Posterior vena cava (tissue), 2 donors: ENCODE measurements at places on chromosomes 7 and 10. TPM values are rescaled to one million over a fixed set of nuclear protein-coding genes. Genes with fewer than 3 reads are reported as not detected.

GRCh38 chr10:115981081-115981480 is 291.9 kb downstream of the GFRA1 start:
- no peak for DNase-seq

COL28A1 gene
- total RNA-seq = 1.0 TPM

ARHGAP19 gene
- total RNA-seq = 6.8 TPM

CCDC146 gene
- 12.9 TPM for total RNA-seq

DNA sequence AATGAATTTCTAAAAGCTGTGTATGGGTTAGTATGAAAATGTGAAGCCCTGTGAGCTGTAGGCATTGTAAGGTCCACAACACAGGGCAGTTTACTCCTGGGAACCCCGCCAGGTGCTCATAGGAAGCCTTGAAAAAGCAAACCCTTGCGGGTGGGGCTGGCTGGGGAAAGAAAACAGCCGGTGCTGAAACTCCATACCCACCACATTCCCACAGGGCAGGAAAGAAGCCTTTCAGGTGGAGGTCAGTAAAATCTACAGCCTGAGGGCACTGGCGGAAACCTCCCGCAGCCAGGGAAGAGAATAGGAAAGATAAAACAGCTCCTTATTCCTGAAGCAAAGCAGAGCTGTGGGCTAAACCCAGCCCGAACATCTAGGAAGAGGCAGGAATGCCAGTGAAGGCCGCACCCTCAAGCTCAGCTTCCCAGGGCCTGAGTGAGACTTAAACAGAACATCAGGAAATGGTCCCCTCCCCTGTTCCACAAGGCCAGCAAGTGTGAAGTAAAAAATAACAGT is 34.7 kb downstream of the PODXL start:
- DNase-seq = peak; percentile 62

ZPBP gene
- total RNA-seq = not detected

NODAL gene
- total RNA-seq = not detected

SPDYE5 gene
- total RNA-seq = not detected

OR2A42 gene
- 0.14 TPM for total RNA-seq

DNA sequence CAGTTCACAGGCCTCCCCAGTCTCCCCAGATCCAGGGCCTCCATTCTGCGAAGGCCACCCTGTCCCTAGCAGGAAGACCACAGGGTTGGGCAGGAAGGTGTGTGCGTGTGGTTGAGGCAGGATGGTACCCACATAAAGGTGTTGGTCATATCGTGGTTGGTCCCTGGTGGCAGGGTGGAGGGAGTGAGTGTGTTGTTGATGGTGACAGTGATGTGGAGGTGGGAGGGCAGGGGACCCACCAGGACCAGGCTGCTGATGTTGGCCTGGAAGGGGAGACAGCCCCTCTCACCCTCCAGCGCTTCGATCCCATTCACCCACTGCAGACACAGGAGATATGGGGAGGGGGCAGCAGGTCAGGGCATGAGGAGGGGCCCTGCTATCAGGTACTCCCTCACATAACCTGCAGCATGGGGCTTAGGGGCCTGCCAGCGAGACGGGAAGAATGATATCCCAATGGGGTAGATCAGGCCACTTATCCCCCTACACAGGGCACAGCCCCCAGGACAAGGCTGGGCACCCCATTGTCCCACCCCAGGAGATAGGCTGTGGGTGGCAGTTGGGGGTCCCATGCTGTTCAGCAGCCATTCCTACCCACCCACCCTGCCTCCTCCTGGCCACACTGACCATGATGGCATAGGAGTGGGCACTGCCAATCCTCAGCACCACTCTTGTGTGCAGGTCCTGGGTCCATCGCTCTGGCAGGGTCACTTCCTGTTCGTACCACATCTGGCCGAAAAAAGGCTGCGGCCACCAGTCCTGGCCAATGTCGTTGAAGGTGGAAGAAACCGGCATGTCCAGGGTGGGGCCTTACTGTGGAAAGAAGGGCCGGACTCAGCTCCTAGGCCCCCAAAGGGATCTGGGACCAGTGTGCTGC is 69.0 kb upstream of the ZNF479 start:
- peak; percentile 72 for DNase-seq

GRCh38 chr7:28358423-28358868 is 53.9 kb upstream of the CREB5 start:
- no peak for DNase-seq

DNA sequence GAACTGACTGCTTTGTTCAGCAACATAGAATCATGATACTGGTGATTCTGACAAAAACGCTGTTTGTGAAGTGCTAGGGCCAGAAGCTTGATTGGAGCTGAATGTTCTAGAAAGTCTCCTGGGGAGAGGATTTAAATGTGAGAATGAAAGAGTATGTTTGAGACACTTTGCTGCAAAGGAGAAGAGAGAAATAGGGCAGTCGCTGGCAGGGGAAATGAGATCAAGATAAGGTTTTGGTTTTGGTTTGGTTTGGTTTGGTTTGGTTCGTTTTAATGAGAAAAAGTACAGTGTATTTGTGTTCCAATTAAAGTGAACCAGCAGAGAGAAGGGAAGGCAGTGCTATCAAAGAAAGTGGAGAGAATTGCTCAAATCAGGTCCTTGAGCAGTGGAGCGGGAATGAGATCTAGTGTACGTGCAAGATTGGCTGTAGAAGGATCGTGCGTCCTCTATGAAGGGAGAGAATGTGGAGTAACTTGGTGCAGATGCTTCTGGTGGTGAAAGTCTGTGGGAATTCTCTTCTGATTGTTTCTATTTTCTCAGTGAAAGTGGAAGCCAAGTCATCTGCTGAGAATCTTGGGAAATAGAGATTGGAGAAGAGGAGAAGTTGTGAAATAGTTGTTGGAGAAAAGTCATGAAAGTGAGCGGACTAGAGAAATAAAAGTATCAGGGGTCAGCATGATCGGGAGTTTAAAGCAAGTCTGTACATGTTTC is 270.5 kb downstream of the CCDC3 start:
- DNase-seq = no peak

- DNase-seq = no peak
Measured at GRCh38 chr10:129547608-129548007, 80.6 kb downstream of the MGMT start.

RNLS gene
- 6.3 TPM for total RNA-seq

DNA sequence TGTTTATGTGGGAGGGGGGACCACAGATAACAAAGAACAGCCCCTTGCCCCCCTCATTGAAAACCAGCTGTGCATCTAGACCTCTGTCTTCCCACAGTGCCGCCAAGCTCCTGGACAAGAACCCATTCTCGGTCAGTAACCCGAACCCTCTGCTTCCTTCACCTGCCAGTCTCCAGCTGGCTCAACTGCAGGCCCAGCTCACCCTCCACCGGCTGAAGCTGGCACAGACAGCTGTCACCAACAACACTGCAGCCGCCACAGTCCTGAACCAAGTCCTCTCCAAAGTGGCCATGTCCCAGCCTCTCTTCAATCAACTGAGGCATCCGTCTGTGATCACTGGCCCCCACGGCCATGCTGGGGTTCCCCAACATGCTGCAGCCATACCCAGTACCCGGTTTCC is 91.0 kb upstream of the PDCD4 start:
- DNase-seq = no peak

GPR26 gene
- not detected for total RNA-seq

DNA sequence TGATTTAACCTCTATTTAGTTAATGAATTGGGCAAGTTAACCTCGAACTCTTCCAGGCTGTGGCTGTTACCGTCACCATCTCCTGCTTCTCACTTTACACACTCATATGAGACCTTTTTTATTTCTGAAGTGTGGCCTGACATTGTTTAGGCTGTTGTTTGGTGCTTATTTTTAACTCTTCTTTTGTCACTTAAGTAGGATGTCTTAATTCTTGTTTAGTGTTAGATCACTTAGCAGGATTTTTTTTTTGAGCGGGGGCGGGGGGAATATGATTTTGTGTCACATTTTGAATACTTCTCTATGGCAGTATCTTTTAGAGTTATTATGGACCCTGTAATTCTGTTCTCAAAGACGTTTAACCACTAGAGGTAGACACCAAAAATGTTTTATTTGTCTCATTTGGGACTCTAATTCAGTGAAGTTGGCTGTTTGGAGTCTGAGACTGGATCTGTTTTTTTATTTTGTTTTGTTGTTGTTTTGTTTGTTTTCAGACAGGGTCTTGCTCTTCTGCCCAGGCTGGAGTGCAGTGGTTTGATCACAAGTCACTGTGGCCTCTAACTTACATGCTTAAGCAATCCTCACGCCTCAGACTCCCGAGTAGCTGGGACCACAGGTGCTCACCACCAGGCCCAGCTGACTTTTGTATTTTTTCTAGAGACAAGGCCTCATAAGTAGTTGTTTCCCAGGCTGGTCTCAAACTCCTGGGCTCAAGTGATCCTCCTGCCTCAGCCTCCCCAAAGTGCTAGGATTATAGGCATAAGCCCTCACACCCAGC is 73.5 kb downstream of the CUX1 start:
- DNase-seq = no peak

GRCh38 chr10:116589926-116590325 is 833 bp upstream of the PNLIPRP1 start:
- no peak for DNase-seq

DNA sequence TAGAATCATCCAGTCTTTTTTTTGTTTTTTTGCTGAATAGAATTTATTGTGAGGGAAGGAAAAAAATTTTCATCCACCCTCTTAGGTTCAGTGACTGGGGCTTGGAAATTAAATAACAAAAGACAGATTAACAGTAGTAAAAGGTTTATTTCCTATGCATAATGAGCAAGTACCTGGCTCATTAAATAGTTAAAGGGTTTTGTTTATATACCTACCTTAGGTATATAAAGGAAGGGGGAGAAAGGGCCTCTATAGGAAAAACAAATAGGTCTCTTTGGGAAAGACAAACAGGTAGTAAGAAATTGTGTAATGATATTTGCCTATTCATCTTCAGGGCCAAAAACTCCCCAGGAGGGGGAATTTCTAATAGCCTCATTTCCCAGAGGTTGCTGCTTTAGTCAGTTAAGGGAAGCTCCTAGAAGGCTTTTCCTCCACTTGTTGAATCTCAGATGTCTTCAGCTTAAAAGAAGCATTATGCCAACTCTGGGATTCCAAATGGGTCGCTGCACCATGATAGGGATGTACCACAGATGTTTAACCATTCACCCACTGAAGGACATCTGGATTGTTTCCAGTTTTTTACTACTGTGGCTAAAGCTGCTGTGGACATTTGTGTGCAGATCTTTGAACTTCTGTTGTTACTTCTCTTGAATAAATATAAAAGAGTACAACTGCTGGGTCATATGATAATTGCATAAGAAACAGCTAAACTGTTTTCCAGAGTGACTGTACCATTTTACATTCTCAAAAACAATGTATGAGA is 11.3 kb downstream of the ACADSB start:
- no peak for DNase-seq

DNA sequence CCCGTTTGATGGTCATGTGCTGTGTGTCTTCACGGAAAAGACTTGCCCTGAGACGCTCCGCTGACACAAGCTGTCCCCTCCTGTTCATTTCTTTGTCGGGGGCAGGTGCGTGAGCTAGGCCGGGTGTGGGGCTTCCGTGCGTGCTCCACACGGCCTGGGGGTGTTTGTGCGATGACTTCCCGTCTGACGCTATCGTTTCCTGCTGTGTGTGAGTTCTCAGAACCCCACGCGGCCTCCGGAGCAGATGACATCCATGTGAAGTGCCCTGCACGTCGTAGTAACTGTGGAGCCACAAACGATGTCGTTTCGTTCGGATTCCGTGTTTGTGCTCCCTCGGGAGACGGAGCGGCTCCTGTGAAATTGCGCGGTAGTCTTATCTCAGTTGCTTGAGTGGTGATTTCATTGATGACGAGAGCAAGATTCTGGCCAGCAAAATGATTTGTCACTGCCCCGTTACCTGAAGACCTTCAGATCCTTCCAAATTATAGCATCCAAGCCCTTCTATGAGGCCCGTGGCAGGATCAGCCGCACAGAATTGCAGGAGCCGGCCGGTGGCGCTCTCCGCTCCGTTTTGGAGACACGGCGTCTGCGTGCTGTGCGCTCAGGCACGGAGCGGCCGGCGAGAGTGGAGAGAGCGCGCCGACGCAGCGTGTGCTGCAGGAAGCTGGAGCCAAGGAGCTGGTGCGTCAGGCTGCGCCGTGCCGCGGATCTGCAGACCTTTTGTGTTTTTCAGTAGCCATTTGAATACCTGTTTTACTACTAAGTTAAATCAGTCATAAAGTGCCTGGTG is 94.9 kb downstream of the NKX6-2 start:
- DNase-seq = peak; percentile 72

GRCh38 chr10:63883861-63884260 is 362.7 kb downstream of the REEP3 start:
- no peak for DNase-seq

DNA sequence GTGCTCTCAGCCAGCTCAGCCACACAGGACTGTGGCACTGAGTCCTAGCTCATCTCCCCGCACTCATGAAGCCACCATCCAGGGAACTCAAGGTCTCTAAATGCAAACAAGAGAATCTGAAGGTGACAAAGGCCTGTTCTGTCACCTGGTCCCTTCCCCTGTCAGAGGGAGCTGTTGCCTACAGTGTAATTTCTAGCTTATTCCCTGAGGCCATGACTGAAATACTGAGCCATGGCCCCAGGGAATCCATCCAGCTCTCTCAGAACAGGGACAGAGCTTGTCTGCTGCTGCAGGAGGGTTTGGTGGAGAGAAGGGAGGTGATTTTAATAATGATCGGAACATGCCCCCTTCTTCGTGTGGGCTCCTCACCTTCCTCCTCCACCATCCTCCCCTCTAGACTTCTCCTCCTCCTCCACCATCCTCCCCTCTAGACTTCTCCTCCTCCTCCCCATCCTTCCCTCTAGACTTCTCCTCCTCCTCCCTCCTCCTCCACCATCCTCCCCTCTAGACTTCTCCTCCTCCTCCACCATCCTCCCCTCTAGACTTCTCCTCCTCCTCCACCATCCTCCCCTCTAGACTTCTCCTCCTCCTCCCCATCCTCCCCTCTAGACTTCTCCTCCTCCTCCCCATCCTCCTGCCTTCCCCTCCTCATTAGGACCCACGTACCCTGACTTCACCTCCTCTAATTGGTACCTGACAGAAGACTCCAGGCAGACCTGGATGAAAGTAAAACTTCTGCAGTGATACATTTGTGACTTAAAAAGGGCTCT is 338.0 kb upstream of the MKI67 start:
- no peak for DNase-seq

GRCh38 chr10:110056822-110057221 is 49.0 kb downstream of the ADD3 start:
- DNase-seq = no peak

- no peak for DNase-seq
Measured at GRCh38 chr10:2202401-2202800, 465.1 kb upstream of the ADARB2 start.
